Activated CD4-positive, alpha-beta T cell treated with anti-CD3 and anti-CD28 coated beads, Interleukin-2, Interleukin-6, amounts not matched to agents 100 ng/mL and 50 ng/mL, durations not matched to agents 16 hours and 8 hours (primary cell): ENCODE measurements at places on chromosomes 5 and 9.
A peak's percentile ranks its signal among the peaks of the same experiment; 100 is the strongest.

DNA sequence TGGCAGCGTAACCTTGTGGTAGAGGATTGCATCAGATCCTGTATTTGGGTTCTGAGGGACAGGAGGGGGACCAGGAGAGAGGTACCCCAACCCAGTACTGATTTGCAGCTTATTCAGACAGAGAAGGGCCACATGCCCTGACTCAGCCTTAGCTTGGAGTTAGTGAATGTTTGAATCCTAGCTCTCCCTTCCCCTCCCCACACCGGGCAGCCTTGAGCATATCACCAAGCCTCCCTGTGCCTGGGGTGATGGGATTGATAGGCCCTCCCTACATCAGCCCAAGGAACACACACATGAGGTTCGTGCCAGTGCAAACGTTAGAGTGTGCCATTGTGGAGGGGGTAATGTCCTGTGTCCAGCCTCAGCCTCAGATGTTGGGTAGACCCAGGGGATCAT, 71.9 kb downstream of the AMBP start:
- no peak for DNase-seq

DNA sequence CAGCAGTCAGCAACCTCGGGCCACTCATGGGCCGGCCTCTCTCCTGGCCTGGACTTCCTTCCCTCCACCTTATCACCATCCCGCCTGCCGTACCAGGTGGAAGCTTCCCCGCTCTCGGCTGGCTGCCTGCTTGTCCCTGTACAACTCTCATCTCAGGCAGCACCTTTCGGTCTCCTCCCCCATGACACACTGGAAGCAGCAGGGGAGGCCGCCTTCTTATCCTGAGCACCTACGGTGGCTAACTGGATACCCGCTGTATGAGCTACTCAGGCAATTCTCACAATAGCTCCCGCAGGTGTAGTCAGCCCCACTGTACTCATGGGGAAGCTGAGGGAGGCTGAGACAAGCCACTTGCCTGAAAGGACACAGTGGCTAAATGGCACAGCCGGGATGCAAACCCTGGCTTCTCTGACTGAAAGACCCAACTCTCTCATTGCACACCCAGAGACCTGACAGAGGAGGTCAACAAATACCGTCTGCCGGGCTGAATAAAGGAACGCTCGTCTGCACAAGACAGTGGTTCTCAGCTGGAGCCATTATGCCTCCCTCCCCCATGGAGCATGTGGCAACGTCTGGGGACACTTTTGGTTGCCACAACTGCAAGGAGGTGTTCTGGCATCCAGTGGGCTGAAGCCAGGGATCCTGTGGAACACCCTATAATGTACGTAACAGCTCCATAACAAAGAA, 9.6 kb downstream of the STK10 start:
- DNase-seq, result peak; percentile 63

DNA sequence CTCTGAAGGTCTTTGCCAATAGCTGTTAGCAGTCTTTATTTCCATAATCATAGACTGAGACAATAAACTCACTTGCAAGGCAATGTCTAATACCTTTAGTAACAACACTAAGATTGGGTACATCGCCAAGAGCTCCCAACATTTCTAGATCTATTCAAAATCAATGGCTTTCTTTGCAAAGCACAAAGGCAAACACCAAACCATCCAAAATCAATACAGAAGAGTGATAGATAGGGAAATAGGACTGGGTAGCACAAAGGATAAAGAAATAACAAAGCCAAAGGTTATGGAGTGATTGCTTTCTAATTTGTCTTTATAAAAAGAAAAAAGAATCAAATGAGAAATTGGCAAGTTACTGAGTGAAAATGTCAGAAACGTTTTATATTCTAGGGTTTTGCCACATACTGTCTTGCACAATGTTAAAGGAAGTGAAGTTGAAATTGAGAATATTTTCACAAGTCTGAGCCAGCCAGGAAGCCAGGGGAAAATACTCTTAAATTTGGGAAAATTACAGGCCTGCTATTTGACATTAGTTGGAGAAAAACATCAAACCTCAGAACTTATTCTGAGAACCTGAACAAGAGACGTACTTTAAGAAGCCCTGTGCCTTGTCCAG, 53.3 kb upstream of the LHFPL2 start:
- no peak for DNase-seq

GRCh38 chr5:154498994-154499393, 21.0 kb upstream of the HAND1 start:
- DNase-seq, result no peak

- no peak for DNase-seq
Observed at GRCh38 chr5:159503236-159503635, 172.9 kb upstream of the IL12B start.

DNA sequence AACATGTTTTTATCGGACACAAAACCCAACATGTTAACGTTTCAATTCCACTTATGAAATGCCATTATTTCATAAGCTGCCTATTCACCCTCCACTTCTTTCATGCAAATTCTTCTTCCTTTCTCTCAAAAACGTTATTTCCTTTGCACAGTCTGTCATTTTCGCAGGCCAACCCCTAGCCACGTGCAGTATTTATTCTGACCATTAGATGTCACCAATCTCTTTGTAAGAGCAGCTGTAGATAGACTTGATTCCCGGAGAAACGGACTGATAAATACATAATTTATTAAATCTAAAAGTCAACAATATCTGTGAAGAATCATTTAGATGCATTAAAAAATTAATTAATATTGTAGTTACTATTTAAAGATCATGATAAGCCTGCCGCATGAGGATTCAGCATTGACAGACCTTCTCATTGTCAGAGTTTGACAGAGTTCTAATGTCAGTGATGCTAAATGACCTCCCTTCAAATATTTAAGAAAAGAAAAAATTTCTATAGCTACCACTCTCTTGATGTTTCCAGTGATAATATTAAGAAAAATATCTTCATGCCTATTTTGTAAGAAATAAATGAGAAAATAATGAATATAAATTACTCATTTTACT, 933.6 kb downstream of the CDH12 start:
- peak; percentile 23 for DNase-seq

DNA sequence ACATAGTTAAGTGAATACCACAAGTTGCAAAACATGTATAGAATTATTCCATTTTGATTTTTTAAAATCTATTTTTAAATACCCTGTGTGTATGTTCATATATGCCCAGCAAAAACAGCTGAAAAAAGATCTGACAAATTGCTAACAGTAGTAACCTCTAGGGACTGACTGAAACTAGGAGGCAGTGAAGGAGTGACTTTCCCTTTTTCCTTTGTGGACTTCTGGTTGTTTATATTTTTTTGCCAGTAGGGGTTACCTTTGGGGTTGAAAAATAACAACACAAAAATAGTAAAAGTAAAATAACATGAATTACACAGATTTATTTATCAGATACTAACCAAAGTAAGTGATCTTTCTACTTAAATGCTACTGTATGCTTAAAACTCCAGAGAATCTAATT, 2.9 kb downstream of the MEGF9 start:
- no peak for DNase-seq

DNA sequence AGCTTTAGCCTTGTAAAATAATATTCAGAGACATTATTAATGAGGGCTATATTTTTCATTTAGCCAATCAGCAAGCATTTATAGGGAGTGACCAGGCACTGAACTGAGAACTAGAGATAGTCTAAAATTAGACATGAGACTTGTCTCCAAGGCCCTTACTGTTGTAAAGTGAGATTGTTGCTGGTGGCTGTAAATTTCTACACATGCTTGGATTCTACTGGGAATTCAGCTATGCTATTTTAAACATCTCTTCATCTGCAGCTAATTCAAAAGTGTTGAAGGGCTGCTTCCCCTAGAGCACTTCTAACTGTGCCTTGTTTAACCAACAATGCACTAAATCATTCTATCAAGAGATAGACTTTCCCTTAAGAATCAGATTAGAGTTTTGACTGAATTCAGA, 67.4 kb downstream of the CHSY3 start:
- no peak for DNase-seq

DNA sequence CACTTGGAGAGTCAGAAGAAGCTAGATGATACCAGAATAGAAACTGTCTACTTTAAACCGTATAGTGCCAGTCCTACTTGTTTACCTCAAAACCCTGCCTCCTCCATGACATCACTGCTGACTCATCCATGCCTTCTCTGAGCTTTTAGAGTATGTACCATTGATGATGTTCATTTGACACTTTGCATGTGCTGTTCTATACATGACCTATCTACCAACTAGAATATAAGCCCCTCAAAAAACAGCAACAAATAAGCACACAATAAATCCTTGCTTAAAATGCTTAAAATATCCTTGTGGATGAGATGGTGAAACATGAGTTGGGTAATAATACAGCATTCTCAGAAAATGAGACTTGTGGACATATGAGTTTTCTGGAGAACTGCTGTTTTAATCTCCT, 2.6 kb downstream of the CTNNAL1 start:
- DNase-seq, result peak; percentile 81

GRCh38 chr5:71013575-71013974, 11.6 kb downstream of the NAIP start:
- DNase-seq, result no peak

DNA sequence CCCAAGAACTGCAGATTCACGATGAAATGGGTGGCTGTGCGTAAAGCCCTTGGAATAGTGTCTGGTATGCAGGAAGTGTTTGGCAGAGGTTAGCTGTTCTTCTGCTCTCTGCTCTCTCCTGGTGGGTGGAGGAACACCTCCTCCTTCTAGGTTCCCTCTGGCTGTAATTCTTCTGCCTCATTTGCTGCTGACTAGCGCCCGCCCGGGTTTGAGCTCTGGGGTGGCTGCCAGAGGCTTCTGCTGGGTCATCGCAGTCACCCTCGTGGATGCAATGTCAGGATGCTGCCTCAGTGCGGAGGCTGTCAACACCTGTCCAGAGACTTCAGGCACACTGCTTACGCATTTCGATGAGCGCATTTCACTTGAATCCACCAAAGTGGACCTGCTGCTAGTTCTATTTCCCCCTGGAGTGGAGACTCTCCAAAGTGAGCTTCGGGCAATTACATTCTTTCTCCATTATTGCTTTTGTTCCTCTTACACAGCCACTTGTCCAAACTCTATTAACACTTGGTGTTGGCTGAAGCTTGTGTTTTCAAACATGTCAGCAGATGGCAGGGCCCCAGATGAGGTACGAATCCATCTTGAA, 11.7 kb downstream of the DOCK2 start:
- no peak for DNase-seq

GRCh38 chr5:150116667-150117400, 30.5 kb upstream of the CSF1R start:
- DNase-seq, result no peak

DNA sequence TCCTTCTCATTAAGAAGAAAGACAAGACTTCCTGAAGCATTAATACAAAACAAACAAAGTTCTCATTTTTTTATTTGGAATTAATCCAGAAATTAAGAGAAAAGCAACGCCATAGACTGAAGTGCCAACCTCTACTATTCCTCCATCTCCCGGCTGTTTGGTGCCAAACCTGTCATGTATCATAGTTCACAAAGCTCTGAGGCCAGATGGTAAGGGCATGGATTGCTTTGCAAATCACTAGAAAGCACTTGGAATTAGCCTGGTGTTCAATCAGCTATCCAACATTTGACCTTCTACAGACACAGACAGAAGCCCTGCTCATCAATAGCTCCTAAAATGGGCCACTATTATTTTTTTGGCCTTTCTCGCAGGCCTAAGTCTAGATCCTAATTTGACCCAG, 33.8 kb downstream of the HTR1A start:
- DNase-seq, result no peak

DNA sequence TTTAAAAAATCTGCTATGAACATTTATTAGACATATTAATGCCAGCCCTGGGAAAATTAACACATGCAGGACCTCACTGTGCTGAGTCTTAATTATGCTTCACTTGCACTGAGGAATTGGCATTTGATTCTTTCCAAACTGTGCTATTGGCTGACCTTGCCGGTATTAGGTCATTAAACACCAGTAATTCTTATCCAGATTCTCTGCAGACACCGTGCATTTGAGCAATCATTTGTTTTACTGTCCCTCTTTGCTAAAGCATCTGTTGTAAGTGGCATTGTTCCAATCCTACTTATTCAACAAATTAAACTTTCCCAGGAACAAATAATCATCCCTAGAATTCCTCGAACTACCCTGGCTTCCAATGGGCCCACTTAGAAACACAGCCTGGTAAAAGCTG, 145.0 kb downstream of the SLC12A2 start:
- no peak for DNase-seq

- no peak for DNase-seq
Observed at GRCh38 chr5:172140120-172140519, 47.9 kb downstream of the STK10 start.

- DNase-seq, result no peak
Observed at GRCh38 chr5:589588-589987, 22.6 kb upstream of the CEP72 start.

GRCh38 chr5:65837139-65837538, 89.2 kb upstream of the ERBIN start:
- DNase-seq, result no peak

DNA sequence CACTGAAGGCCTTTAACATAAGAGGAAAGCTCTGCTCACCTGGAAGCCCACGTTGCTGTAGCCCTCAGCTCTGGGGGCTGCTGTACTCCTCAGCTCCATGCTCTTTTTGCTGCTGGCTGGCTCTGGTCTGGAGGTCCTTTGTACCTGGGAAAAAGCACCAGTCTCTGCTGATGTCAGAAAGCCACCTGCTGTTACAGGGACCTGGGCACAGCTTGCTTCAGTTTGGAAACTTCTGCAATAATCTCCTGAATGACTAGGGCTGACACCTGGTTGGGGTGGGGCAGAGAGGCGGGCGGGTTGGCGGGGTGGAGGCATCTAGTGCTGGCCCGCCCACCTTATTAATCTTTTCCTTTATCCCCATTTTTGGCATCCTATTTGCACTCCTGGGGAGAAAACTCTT, at the start of gene SLC28A3:
TSS of gene SLC28A3 (minus strand) at position 224 of the 400 bp plus-strand sequence. CDS start at position 99, 125 bp downstream.
- no peak for DNase-seq

- DNase-seq, result no peak
Observed at GRCh38 chr5:131749138-131749537, 47.7 kb downstream of the FNIP1 start.

- no peak for DNase-seq
Observed at GRCh38 chr5:113302120-113302519, 132.7 kb downstream of the TSSK1B start.

DNA sequence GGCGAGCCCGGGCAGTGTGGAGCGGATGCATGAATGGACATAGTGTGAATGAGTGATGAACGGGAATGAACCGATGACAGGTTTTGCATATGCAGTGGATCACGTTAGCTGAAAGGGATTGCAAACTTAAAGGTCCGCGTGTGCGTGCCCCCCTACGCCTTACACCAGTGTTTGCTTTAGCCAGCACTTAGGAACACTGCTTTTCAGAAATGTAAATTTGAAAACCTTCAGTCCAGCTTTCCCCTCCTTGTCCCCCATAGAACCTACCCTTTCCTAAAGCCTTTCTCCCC, 692 bp downstream of the PSAT1 start:
- no peak for DNase-seq

- DNase-seq, result no peak
Observed at GRCh38 chr5:179438011-179438441, 92.8 kb upstream of the ADAMTS2 start.

- DNase-seq, result no peak
Observed at GRCh38 chr5:177450667-177451424, 4.2 kb downstream of the PRR7 start.

- no peak for DNase-seq
Observed at GRCh38 chr5:77669677-77670076, 31.2 kb upstream of the OTP start.
